ENCODE measurements at places on chromosomes 12 and 14. TPM values are rescaled to one million over a fixed set of nuclear protein-coding genes. Genes with fewer than 3 reads are reported as not detected.

RNASE4 gene
- 31.3 TPM for polyA plus RNA-seq

SYNDIG1L gene
- polyA plus RNA-seq = 0.07 TPM

PMCH gene
- not detected for polyA plus RNA-seq

TSPAN11 gene
- polyA plus RNA-seq = 2.8 TPM

TMEM253 gene
- 0.57 TPM for polyA plus RNA-seq

SLC25A21 gene
- 0.84 TPM for polyA plus RNA-seq

TMPRSS12 gene
- not detected for polyA plus RNA-seq

OTOGL gene
- polyA plus RNA-seq = 8.1 TPM

INF2 gene
- 36.6 TPM for polyA plus RNA-seq

FOXG1 gene
- polyA plus RNA-seq = 0.20 TPM

OR4E2 gene
- not detected for polyA plus RNA-seq

KRT2 gene
- polyA plus RNA-seq = not detected

- DNase-seq = no peak
Measured at GRCh38 chr14:25033358-25033757, 16.6 kb downstream of the STXBP6 start.

GRCh38 chr14:102902523-102903247, 19.8 kb upstream of the AMN start:
- DNase-seq = no peak

DNA sequence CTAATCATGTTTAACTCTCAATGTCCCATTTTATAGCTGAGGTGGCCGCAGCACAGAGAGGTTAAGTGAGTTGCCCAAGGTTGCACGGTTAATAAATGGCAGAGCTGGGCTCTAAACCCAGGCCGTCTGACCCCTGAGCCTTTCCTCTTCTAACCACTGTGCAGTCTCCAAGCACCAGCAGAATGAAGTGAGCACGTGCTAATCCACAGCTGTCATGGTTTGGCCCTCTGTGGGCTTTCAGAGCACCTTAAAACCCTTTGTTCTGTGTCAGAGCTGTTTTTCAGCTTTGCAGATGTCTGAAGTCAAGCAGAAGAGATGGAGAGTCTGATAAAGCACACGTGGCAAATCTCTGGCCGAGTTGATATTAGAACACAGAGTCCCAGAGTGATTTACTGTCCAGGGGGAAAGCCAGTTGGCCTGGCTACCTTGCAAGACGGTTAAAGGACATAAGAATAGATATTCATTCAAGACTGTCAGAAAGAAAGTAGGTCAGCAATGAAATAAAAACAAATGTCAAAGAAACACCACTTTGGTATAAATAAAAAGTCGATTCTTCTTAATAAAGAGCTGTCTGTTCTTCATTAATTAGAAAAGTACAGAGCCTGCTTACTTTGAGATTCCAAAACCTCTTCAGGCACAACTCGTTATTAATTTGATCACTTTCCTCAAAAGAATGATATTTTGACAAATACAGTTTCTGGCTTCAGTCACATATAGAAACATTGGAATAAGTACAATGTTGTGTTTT, 107.3 kb downstream of the CRADD start:
- DNase-seq = no peak

DNA sequence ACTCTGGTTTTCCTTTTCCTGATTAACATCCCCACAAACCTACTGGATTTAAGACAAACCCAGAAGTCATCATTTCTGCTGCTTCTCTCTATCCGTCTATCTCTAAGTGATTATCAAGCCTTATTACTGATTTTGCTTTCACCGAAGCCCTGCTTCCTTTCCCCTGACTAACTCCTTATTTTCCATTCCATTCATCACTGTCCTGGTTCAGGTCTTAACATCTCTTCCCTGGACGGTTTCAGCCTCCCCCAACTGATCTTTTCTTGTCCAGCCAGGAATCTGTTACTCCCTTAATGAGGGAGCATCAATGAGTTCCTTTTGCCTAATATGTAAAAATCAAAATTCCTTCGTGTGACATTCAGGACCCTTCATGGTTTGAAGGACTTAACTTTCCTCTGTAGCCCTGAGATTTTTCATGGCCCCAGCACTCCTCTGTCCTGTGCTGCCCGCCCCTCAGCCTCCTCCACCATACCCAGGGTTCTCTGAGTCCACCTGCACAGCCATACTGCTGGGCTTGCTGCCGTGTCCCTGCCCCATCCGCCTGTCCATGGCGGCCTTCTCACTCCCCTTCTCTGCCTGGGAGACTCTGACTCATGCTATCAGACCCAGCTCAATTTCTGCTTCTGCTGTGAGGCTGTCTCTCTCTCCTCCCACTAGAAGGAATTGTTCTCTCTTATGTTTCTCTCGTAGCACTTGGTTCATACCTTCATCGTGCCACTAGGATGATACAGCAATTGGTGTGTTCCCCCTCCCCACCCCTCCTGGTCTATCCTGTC, 167.8 kb upstream of the HIF1A start:
- DNase-seq = peak; percentile 55

DNA sequence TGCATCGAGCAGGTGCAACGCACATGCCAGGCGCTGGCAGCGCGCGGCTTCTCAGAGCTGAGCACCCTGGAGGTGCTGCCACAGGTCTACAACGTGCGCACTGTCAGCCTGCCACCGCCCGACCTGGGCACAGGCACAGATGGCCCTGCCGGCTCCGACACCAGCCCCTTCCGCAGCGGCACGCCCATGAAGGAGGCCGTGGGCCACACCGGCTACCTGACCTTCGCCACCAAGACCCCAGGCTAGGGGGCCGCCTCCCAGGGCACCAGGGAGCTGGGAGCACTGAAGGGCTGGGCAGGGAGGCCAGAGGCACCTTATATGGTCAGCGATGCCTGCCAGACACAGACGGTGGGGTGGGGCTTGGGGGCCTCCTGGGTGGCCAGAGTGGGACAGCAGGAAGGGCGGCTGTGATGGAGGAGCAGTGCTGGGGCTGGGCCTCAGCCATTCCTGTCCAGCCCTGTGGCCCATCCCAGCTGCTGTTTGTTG, 5.6 kb downstream of the TRMT61A start:
- no peak for DNase-seq

GRCh38 chr14:94564381-94564780, 3.1 kb downstream of the SERPINA4 start:
- no peak for DNase-seq

DNA sequence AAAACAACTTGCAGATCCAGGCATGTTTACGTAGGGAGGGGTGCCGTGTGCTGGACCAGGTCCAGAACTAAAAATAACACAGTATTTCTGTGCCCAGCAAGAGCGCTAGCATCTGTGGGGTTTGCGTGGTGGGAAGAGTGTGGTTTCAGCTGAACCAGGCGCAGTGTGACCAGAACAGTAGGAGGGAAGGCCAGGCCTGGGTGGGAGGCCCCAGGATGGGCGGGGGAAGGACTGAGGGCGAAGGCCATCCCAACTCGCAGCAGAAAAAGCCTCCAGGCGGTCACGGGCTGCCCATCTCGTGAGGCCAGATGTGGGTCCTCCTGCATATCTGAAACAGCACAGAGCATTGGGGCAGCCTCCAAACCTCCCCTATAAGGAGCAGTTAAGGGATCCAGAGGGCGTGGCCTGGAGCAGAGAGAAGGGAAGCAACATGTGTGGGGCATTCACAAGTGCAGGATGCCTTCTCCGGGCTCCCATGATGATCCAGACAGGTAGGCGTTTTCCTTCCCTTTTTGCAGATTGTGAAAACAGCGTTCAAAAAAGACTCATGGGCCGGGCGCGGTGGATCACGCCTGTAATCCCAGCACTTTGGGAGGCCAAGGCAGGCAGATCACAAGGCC, 17.8 kb upstream of the CD9 start:
- peak; percentile 88 for DNase-seq

GRCh38 chr12:78531831-78532458, 332.6 kb upstream of the SYT1 start:
- no peak for DNase-seq

DNA sequence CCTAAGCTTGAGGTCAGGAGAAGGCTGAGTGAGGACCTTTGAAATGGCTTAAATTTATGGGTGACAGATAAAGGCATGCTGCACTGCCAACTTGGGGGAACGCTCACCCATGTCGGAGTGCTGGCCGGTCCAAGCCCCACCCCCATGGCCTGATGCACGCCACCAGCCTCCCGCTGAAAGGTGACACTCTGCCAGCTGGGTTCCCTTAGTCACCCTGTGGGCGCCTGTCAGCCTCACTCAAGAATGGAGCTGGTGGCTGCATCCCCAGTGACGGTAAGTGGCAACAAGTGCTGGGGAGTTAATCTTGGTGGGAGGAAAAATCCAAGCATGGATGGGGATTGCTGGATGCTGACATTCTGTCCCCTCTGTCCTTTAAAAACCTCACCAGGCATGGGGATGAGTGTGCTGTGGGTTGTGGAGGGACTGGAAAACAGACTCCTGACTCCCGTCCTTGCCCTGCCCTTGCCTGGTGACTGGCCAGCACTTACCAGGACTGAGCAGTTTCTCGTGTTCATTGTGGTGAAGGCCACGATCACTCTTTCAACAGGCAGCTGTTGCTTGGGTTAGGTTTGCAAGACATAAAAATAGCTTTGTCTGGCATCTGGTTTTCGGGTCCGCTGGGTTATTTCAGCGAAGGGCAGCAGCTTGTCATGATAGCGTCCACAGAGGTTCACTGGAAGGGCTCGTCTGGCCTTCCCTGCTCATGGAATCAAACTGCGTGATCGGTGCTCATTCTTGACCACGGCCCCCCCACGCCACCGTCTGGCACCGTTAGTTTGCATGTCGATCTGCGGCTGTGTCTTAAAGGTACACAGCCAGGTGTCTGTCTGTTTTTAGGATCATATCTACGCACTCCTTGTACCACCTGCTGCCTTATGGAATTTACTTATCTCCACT, 15.0 kb downstream of the ACACB start:
- peak; percentile 90 for DNase-seq

- DNase-seq = no peak
Measured at GRCh38 chr14:49982501-49982951, 89.6 kb downstream of the ARF6 start.

GRCh38 chr12:88854260-88854659, 274.0 kb upstream of the KITLG start:
- DNase-seq = no peak

DNA sequence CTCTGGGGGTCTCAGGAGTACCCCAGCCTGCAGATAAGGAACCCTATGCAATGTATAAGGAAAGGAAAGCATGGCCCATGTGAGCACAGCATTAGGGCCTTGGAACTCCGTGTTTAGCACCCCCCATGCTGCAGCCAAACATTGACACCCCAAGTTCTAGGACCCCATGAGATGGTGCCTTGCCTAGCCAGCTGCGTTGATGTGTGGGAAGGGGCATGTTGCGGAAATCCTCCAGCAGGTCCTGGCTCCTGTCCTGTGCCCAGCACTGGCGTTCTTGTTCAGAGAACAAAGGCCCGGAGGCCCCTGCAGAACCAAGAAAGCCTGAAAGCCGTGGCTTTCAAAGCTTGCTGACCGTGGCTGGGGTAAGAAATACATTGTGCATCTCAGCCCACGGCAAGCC, 99.4 kb upstream of the DIO3 start:
- no peak for DNase-seq

DNA sequence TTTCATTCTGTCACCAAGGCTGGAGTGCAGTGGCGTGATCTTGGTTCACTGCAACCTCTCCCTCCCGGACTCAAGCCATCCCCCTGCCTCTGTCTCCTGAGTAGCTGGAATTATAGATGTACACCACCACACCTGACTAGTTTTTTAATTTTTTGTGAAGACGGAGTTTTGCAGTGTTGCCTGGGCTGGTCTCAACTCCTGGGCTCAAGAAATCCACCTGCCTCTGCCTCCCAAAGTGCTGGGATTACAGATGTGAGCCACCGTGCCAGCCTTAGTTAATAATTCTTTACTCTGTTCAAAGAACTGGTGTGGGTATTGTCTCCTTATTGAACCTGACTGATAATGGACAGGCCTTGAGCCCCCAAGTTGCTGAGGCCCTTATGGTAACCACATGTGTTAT, 10.4 kb upstream of the KRT7 start:
- no peak for DNase-seq

GRCh38 chr12:131729254-131729955, 18.5 kb downstream of the SFSWAP start:
- no peak for DNase-seq

GRCh38 chr14:77909911-77910310, 110.0 kb downstream of the ADCK1 start:
- DNase-seq = no peak

- DNase-seq = peak; percentile 97
Measured at GRCh38 chr14:22871224-22872032, at the start of gene LRP10. Gene LRP10 (plus strand): TSS chr14:22871740. CDS start chr14:22872304, 564 bp downstream.

DNA sequence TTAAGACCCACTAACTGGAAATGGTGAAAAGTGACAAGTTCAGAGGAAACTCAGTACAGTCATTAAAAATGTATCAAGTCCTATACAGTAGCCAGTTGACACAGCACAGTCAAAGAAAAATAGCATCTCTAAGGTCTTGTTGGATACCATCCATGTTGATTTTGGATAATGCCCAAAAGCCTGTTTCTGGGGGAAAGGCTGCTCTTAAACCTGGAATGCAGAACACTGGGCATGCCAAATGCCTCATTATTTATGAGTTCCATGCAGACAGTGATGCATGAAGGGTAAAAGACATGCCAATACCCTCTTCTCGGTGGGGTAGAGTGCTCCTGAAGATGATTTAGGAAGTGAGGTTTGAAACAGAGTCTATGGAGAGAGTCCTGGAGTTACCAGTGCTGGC, 29.6 kb downstream of the KCNK13 start:
- no peak for DNase-seq

DNA sequence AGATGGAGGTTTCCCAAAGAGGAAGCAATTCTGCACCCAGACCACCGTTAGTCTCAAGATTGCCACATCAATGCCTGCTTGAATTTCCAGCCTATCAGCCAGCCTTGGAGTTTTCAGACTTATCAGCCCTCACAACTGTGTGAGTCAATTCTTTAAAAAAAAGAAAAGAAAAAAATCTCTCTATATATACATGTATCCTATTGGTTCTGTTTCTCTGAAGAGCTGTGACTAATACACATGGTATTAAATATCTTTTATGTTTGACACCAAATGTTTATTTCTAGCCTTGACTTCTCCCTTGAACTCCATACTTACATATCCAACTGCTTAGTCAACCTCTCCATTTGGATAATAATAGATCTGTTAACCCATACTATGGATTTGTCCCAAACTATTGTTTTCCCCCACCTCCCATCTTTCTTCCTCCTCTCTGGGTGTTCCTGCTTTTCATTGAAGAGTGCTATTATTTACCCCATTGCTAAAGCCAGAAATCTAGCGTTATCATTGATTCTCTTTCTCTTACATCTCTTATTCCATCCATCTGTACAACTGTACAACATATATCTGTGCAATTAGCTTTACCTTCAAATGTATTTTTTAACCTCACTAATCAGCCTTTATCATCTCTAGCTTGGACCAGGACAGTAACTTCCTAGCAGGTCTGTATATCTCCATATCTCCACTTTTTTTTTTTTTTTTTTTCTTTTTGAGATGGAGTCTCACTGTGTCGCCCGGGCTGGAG, 22.7 kb upstream of the EID3 start:
- DNase-seq = no peak

GRCh38 chr12:112808156-112808555, 16.6 kb downstream of the RPH3A start:
- DNase-seq = no peak

- peak; percentile 57 for DNase-seq
Measured at GRCh38 chr14:75022655-75023054, 19.9 kb downstream of the EIF2B2 start.

DNA sequence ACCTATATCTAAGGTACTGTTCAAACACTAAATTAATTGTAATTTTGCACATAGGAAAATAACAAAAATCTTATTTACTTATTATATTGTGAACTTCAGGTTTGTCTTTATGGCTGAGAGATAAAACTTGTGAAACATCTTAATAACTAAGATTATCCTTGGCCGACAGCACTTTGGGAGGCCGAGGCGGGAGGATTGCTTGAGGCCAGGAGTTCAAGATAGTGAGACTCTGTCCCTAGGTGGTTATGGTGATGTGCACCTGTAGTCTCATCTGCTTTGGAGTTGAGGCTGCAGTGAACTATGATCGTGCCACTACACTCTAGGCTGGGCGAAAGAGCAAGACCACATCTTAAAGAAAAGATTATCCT, 22.6 kb downstream of the DIP2B start:
- DNase-seq = no peak

Measured in right cardiac atrium (tissue), 5 donors.